Activated T-helper 1 cell treated with anti-CD3 and anti-CD28 coated beads, Interleukin-2, amount 50 U/mL, for 16 hours (primary cell): ENCODE measurements at places on chromosomes 3 and 15.

DNA sequence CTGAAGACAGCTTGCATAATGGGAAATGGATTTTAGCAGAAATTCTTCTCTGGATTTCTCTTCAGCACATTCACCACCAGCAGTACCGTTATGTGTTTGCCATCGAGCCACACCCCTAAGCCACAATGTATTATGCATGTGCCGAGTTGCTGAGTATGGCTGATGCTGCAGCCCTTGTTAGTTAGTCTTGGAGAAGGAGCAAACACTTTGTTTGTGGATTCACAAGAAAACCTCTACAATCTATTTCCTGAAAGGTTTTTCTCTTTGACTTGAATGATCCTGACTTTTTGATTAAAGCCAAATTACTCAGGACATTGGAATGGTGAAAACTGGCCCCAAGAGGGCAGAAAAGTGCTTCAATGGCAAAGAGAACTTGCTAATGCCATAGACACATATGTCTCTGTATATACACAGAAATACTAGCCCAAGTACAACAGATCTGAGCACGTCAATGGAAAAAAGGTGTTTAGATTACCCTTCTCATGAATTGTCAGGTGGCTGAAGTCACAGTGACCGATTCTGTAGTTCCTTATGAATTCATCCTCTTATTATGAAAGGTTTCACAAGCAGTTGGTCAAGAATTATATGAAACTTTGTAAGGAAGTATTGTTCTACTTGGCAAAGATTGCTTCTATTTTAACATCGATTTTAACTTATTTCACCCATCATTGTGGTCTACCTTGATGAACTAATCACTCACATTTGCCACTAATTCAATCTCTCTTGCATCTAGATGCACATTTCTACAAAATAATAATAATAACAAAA, 103.0 kb downstream of the P3H2 start:
- no peak for DNase-seq

- DNase-seq, result no peak
These were observed 51.9 kb upstream of the MUC13 start for GRCh38 chr3:124986192-124987143.

DNA sequence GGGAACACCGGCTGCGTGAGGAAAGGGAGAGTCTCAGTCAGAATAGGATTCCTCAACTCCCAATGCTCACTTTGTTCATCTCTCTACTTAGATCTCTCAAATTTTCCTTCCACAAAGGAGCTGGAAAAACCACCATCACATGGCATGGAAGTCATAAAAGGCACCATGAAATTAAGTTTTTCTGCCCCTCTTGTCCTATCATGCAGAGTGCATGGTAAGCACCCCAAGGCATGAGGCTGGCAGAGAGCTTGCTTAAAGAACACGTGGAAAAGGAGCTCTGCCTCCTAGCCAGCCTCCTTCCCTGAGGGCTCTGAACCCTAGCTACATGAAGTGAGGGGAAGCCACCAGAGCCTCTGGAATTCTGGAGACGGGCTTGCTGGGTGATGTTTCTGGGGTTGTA, 17.8 kb downstream of the STIMATE start:
- DNase-seq, result no peak

GRCh38 chr15:25345943-25346342, 92.9 kb downstream of the UBE3A start:
- DNase-seq, result no peak

DNA sequence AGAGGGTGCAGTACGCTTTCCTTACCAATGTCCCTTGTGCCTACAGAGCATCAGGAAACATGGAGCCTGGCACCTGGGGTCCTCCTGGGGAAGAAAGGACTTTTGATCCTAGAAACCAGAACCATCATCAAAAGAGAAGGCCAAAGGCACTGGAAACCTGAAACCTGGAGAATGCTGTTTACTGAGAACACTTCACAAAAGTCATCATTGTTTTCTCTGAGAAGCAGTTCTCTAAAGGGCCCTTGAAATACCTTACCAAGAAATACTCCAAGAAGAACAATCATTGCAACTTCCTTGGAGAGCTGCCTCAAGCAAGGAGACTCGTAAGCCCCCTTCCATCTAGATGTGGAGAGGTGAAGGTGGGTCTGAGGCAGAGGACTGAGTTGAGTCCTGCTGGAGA, 66.0 kb downstream of the TLE3 start:
- DNase-seq, result no peak
